ENCODE measurements at places on chromosomes 13 and 19.

- DNase-seq, result no peak
Observed at GRCh38 chr13:113646921-113647340, 11.1 kb downstream of the ATP4B start.

DNA sequence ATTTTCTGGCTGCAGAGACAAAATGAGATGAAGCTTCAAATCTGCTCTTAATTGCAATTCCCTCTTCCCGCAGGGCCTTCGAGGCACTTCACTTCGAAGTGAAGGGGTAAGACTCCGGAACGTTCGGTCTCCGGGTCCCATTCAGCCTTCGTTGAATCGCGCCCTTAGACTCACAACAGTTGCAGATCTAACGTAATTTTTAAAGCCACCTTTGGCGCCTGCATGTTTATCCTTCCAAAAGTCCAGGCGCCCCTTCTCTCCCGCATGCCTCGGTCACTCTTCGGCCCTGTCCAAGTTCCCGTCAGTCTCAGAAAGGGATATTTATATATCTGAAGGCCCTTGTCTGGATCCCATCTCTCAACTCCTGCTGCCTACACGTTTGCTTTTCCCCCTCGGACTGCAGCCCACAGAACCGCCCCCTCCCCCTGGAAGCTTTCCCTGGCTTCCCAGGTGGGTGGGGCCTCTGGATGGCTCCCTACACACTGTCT lies 915 bp upstream of the KCTD12 start:
- DNase-seq, result no peak

DNA sequence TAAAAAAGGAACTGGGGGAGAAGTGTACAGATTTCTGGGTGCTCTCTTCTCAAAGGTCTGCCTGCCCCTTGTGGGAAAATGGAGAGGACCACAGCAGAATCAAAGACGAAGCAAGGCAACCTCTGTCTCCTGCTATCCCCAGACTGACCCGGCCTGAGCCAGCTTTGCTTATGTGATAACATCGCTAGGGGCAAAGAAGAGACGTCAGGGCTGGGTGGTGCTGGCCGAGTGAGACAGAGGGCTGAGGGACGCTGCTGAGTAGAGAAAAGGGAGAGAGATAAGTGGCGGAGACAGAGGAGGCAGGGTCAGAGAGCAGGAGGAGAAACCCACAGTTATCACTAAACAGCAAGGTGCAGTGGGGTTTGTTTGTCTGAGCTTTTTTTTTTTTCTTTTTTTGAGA lies 4.6 kb upstream of the MUC16 start:
- no peak for DNase-seq

GRCh38 chr19:40739030-40739839 lies 11.0 kb downstream of the ACTMAP start:
- no peak for DNase-seq

GRCh38 chr13:83219832-83220231 lies 662.4 kb downstream of the SLITRK1 start:
- DNase-seq, result no peak

- peak; percentile 35 for DNase-seq
Observed at GRCh38 chr19:51777570-51778462, 16.8 kb downstream of the FPR2 start.

- DNase-seq, result no peak
Observed at GRCh38 chr13:106367361-106367971, 168.0 kb downstream of the EFNB2 start.

DNA sequence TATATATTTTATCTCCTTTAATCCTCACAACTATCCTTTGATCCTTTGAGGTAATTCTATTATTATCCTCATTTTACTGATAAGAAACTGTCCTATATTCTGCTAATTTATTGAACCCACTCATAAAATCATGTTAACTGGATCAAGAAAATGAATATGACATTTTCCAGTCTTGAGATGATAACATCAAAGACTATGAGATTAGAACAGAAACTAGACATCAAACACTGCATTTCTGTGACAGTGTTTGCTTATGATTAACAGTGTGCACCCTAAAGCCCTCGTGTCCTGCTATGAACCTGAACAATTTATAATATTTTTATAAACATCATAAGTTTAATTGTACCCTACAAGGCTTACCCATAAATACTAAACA lies 96.3 kb downstream of the TBC1D4 start:
- DNase-seq, result no peak

DNA sequence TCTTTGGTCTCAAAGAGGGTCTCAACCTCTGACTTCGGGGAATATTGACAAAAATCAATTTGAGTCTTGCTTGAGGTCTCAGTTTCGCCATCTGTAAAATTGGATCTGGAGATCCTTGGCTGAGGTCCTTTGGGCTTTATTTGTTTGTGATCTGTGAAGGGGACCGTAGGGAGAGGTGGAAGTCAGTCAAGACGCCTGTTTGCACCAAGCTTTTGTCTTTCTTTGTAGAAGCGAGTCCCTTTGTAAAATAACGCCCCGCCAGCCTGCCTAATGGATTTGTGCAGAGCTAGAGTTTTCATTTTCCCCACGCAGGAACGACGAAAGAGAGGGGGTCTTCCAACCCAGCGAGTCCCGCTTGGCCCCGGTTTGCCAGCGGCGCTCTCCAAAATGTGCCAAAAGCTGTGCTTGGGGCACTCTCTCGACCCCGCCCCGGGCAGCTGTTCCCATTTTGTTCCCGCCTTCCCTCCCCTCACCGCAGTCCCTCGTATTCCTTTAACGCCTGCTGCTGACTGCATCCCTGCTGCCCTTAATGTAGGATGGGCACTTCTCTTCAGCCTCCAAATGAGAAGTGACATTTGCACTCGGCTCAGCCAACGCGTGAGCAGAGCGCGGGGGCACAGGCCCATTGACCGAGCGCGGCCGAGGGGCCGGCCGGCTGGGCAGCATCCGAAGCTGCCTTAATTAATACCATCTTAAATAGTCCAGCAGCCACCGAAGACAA lies 13.0 kb downstream of the ZIC5 start:
- no peak for DNase-seq

DNA sequence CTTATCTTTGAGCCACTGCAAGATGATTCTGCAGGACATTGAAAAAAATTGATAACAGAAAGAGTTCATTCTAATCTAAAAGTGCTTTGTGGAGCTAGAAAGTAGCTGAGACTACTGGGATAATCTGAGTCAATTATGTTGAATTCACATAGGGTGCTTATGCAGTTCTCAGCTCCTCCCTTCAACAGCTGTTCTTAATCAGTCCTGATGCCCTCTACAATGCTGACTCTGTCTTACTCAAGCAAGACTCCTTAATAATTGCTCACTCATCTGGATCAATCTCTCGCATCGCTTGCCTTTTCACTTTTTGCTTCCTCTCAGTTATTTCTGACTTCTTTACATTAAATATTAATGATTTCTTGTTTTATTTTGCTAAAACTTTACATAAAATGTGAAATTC lies 182.1 kb downstream of the PCDH17 start:
- DNase-seq, result no peak

DNA sequence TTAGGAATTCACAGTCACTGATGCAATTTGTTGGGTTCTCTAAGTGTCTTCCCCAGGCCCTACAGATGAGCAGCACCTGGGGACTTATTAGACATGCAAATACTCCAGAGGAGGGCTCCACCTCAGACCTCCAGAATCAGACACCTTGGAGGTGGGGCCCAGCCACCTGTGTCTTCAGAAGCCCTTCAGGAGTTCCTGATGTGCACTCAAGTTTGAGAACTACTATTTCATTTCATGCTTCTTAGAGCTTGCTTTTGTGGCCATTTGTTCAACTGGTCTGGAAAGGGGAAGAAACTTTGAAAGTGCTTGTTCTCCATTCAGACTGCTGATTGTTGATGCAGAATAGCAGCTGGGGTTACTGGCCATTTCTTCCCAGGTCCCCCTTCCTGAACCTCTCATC lies 472.0 kb downstream of the COG6 start:
- no peak for DNase-seq
